ENCODE measurements at places on chromosomes 11 and 22.

DNA sequence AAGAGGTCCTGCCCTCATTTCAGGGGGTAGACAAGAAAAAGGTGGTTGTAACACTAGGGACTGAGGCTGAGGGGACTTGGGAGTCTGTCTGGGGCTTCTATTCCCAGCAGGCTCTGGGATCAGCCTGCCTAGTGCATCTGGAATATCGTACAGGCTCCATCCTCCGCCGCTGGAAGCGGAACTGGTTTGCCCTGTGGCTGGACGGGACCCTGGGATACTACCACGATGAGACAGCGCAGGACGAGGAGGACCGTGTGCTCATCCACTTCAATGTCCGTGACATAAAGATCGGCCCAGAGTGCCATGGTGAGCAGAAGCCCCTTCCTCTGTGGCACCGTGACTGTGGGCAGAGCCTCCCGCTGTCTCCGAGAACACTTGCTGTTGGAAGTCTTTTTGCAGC lies 4.0 kb downstream of the PLEKHB1 start:
- DNase-seq: no peak

DNA sequence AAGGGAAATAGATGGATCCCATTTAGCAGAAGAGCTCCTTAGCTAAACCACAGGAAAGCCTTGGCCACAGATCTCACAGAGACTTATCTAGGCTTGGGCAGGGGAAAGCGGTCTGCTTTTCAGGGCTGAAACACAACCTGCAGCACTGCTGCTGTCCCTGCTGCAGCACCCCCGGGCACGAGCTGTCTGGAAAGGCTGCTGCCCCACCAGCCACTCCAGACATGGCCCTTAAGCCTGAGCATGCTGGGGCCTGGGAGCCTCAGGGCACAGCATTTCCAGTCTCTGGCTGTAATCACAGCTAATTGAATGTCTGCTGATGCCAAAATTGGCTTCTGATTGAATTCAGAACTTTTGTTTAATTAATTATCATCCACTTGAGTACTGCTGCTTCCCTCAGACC lies 115.0 kb downstream of the TMPRSS5 start:
- no peak for DNase-seq

- DNase-seq: no peak
Measured at GRCh38 chr11:79152511-79152910, 288.3 kb downstream of the TENM4 start.

DNA sequence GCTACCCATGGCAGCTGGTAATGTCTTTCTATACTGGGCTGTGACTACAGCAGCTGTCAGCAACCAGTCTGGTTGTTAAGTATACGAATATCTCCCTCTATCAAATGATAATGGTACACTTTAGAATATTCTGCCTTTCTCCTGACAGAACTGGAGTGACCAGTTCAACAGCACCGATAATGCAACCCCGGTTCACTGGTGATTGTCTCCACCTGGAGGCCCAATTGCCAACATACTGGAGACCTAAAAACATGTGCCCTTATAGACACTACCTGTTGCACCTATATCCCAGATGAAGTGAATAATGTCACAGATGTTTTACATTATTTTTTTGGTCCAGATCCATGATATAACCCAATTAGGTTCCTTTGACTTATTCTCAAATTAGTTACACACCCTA lies 21.1 kb downstream of the OR5P2 start:
- DNase-seq: no peak

DNA sequence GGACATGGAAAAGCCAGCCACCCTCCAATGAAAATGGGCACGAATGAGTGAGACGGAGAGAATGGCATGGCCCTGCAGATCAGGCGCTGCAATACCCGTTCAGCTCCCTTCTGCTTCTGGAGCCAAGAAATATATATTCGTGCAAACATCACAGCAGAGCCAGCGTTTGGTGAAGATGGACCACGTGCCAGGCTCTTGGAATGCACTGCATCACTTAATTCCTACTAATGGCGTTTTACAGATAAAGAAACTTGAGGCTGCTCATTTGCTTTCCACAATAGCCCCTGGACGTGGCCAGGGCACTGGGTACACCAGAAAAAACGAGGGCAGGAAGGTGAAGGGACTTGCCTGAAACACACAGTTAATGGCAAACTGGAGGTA lies 1.6 kb upstream of the FXYD2 start:
- DNase-seq: no peak

DNA sequence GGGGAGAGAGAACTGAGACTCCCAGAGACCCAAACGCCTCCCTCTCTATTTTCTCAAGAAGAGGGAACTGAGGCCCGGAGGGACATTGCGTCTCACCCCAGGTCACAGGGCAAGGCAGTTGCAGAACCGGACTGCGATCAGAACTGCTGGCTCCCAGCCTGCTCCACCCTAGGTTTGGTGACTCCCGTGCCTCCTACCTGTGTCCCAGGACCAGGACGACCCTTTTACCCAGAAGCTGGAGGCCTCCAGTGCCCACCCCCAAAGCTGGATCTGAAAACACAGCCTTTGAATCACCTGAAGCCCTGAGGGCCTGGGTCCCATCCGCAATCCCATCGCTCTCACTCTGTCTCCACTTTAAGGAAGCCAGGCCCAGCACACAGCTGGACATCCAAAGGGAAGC lies 1.4 kb downstream of the GSTT4 start:
- DNase-seq: no peak

DNA sequence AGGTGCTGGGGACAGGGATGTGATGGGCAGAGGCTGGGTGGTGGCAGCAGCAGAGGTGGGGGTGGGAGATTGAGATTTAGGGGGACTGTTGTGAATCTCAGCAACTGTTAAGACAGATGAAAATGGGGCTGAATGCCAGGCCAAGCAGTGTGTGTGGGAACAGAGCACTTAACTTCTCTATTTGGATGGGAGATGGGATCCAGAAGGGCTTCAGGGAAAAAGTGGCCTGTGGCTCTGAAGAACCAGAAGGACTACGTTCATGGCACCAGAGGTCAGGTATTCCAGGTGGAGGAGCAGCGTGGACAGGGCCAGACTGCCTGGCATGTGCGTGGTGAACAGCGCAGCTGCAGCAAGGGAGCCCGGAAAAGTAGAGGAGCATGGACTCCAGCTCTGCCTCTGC lies 82.6 kb upstream of the SYT13 start:
- DNase-seq: no peak

GRCh38 chr11:3823303-3823702 lies 14.9 kb downstream of the PGAP2 start:
- DNase-seq: no peak

DNA sequence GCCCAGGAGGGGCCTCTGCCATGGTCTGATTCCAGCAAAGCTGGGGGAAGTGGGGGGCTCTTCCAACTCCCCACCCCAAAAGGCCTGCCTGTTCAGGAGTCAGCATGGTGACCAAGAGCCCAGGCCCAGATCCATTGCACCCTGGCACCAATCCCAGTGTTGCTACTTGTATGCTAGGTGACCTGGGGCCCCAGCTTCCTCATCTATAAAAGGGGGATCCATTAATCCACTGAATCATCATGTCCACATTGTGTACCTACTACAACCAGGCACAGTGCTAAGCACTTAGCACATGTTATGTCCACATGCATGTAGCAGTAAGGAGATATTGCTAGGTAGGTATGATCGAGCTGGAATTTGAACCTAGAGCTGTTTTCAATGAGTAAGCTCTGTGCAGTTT lies 2.0 kb downstream of the SYT12 start:
- no peak for DNase-seq

- DNase-seq: no peak
Measured at GRCh38 chr11:77198440-77198849, 70.4 kb downstream of the MYO7A start.

DNA sequence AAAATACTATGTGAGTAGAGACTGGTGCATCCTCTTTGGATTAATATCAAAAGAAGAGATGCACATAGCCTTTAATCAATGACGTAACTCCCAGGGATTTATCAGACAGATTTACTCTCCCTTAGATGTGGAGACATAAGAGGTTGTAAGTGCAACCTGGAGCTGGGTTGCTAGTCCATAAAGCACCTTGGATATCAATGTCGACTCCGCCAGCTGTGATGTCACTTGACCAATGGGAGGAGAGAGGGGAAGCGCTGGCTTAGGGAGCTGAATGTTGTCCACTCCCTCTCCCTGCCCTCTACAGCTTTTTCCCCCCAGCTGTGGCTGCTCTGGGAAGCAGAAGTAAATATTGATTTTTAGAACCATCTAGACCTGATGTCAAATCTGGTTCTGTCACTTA lies 28.9 kb upstream of the TMEM86A start:
- no peak for DNase-seq

- DNase-seq: no peak
Measured at GRCh38 chr11:8095806-8096522, 15.0 kb downstream of the TUB start.

GRCh38 chr11:3614742-3615171 lies 27.0 kb downstream of the ART5 start:
- no peak for DNase-seq

DNA sequence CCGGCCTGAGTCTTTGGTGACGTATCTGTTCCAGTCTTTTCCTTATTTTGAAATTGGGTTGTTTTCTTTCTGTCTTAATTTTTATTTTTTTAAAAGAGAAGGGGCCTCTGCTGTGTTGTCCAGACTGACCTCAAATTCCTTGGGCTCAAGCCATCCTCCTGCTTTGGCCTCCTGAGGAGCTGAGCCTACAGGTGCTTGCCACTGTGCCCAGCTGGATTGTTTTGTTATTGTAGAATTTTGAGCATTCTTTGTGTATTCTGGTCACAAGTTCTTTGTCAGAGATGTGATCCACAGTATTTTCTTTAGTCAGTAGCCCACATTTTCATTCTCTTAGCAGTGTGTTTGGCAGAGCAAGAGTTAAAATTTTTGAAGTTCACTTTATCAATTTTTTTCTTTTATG lies 100.1 kb downstream of the ATXN10 start:
- DNase-seq: no peak

DNA sequence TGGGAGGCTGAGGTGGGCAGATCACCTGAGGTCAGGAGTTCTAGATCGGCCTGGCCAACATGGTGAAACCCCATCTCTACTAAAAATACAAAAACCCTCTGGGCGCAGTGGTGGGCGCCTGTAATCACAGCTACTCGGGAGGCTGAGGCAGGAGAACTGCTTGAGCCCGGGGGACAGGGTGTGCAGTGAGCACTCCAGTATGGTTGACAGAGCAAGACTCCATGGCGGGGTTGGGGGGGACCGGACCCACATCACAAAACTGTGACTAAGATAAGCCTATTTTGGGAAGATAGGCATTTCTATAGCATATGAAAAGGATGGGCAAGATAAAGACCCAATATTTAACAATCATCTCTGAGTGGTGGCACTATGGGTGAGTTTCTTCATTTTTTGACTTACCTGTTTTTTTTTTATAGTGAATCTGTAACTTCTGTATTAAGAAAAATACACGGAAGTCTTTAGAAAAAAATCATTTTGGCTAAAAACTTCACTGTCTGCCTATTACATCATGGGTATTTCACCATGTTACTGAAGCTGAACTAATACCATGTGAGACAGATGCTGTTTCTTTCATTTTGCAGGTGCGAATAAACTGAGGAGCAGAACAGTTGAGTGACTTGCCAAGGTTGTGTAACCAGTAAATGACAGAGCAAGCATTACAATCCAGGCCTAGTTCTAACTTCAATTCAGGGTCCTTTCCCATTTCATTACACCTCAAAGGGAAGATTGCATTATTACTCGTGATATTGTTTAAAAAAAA lies 2.5 kb downstream of the CELF1 start:
- no peak for DNase-seq

GRCh38 chr11:44634401-44635281 lies 69.2 kb downstream of the CD82 start:
- no peak for DNase-seq

DNA sequence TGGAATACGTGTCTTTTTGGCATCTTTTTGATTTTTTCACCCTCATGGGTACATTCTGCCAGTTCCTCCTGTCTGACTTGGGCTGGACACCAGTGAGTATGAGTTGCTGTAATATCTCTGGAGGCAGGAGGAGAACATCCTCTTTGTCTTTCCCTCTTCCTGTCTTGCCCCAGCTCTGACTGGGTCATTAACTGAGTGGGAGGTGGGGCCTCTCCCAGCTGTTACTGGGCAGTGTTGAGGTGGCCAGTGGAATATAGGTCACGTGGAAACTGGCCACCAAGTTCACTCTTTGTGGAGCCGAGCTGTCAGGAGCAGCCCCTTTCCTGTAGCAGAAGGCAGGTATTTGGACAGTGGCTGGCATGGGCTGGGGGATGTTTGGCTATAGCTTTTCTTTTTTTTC lies 2.2 kb downstream of the GLB1L2 start:
- DNase-seq: no peak

GRCh38 chr11:61023086-61023965 lies 51.8 kb downstream of the CD6 start:
- no peak for DNase-seq

All from cortex of kidney (tissue), 1 donor.